Cardiac septum (tissue), 1 donor: ENCODE measurements at places on chromosomes 5 and 9. TPM values are rescaled to one million over a fixed set of nuclear protein-coding genes. Genes with fewer than 3 reads are reported as not detected.

The CXCL14 gene
- 1.2 TPM for total RNA-seq

DNA sequence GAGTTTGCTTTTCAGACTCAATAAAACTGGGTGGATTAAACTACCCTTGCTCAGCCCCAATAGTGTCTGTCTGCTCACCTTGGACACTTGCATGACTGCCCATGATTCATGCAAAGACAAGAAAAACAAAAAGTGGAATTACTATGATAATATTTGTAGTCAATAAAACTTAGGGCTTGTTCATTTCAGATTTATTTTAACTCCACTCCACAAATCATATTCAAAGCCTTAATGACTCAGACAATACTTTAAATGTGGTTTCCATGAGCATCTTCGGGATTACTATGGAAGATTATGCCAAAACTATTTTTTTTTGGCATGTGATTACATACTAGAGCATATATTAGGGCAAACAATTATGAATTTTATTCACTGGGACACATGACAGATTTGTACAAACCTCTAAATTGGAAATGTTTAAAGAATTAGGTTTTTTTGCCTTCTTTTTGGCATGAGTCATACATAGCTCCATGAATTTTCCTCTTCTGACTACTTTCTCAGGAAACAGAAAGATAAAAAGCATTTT, 468.9 kb downstream of the ACTL7B start:
- DNase-seq = no peak

- DNase-seq = no peak
Measured at GRCh38 chr5:91110686-91111085, 272.4 kb downstream of the ARRDC3 start.

DNA sequence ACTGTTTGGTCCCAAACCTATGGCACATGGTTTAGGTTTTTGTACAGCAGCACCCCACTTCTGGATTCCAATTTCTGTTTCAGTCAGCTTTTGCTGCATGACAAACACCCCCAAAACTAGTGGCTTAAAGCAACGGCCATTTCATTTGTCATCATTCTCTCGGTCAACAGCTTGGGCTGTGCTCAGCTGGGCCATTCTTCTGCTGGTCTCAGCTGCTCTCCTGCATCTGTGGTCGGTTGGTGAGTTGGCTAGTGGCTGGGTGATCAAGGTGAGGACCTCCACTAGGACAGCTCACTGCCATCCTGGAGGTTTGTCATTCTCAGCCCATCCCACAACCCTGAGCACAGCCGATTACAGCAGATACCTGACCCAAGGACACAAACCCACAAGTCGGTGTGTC, 24.8 kb upstream of the PPP1R26 start:
- DNase-seq = no peak

The SYNPO gene
- total RNA-seq = 829 TPM
